NCI-H510A (cell line): ENCODE measurements at places on chromosomes 6 and 20.

DNA sequence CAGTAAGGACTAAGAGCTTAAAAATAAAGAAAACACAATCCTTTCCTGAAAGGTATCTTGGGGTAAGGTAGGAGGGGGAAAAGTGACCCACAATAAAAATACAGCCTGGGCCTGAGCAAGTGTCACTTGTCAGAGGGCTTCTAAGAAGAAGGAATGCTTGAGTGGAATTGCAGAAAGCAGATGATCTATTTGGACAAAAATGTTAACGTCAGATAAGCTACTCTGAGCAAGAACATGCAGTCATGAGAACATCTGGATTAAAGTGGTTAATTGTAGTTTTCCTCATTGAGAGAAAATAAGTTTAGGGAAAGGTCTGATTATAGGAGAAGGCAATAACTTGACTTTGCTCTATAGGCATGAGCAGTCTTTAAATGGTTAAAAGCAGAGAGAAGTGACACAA, 581.9 kb downstream of the HTR1B start:
- no peak for DNase-seq

DNA sequence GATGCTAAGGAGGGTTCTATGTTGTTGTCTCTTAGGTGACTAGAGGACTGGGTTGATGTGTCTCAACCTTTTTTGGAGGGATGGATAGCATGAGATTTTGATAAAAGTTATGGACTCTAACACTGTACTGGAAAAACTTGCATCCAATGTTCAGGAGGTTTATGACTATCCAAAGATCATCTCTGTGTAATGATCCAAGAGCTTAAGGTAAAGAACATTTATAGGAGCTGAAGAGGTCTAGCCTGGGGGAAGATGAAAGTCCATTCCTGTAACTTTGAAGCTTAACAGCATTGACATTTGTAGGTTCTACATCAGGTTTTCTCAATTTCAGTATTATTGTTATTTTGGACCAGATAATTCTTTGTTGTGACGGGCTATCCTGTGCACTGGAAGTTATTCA, 48.9 kb downstream of the ESF1 start:
- DNase-seq = no peak

DNA sequence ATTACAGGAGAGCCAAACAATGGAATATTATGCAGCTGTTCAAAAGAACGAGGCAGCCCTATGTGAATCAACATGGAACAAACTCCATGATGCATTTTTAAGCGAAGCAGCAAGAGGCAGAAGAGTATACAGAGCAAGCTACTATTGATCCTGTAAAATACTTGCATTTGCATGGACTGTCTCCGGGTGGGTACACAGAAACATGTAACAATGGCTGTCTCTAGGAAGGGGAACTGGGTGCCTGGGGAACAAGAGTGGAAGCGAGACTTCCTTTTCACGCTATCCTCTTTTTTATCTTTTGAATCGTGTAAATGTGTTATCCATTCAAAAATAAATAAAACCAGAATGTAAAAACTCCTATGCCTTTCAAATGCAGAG, 93.3 kb upstream of the SIRPA start:
- no peak for DNase-seq

GRCh38 chr6:12806796-12807195, 90.2 kb downstream of the PHACTR1 start:
- DNase-seq = no peak

GRCh38 chr6:150403458-150404246, 34.8 kb downstream of the IYD start:
- DNase-seq = no peak

DNA sequence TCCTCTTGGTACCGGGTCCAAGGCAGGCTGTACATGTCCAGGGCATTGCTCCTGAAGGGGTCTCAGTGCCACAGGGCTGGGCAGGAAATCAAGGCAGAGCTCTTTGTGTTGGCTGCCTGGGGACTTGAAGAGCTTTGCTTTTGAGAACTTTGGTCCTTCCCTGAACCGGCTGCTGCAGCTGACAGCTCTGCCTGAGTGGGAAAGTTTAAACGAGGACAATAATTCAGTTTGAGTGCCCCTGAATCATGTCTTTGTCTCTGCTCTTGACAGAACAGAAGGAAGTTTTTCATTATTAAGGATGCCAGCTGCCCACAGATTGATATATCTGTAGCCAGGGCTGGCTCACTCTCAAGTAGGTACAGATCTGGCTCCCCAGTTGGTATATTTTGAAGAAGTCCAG, 56.1 kb downstream of the ANKRD6 start:
- no peak for DNase-seq
